ENCODE measurements at places on chromosomes 11 and 22.

DNA sequence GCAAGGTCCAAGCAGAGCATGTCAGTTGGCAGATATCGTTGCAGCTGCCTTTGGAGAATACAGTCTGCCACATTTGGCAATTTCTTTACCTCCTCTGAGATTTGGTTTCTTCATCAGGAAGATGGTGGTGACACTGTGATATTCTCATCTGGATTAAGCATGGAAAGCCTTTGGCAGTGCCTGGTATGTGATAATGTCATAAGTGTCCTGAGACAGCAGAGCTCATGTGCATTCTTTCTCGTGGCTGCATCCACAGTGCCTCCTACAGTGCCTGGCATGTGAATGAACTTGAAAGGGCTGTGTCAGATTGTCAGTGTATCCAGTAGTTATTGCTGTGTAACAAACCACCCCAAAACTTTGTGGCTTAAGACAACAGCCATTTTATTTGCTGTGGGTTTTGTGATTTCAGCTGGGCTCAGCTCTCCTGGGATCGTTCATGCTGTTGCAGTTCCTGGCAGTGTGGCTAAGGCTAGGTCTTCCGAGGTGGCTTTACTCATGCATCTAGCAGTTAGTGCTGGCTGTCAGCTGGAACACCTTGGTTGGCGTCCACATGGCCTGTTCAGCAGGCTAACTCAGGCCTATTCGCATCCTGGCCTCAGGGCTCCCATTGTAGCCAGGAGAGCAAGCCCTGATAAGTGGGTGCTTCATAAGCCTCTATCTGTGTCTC lies 35.7 kb upstream of the MICAL2 start:
- DNase-seq: no peak

- no peak for DNase-seq
Measured at GRCh38 chr22:38318792-38319773, 1.9 kb upstream of the CSNK1E start.

DNA sequence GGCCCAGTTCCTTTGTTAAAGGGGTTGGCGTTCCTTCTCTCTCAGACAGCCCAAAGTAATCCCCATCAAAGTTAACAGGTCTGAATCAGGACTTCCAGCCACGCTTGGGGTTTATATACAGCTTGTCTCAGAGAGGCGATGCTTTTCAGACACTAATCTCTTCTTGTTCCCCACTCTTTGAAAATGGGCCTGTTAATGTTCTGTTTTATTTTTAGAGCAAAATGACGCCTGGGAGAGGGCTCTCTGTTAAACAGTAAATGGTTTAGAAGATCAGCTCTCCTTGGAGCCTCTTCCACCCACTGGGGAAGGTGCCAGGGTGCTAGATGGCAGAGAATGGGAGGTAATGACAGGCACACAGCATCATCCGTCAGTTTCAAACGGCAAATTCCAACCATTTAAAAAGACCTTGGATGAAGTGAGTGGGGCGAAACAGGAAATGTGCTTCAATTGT lies 235.9 kb upstream of the NARS2 start:
- no peak for DNase-seq

DNA sequence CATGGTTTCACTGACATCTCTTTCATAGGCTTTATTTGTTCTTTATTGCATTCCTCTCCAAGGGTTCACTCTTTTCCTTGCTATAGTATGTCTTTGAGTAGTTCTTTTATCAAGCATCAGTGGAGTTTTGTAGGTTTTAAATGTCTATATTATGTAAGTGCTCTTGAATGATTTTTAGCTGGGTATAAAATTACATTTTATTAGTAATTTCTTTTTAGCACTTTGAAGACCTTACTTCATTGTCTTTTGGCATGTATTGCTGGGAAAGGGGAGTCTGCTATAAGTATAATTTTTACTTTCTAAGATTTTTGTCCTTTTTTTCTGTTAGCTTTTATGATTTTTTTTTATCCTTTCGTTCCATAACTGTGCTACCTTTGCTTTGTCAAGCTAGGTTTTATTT lies 25.5 kb upstream of the CAT start:
- no peak for DNase-seq

- no peak for DNase-seq
Measured at GRCh38 chr11:94658386-94658785, 91.2 kb downstream of the PIWIL4 start.

GRCh38 chr11:75949023-75949672 lies 134.1 kb downstream of the UVRAG start:
- DNase-seq: no peak

DNA sequence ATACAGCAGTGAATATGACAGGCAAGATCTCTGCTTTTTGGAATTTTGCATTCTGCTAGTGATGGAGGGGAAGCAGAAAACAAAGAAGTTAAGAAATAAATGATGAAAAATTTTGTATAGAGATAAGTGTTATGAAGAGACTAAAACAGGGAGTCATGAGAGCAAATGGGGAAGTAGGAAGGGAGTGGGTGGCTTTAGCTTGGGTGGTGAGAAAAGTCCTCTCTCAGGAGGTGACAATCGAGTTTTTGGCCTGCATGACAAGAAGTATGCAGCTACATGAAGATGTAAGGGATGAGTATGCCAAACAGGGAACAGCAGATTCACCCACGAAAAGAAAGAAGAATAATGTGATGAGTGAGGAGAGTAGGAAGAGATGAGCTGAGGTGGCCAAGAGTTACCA lies 80.7 kb upstream of the MPPED2 start:
- DNase-seq: no peak

- DNase-seq: no peak
Measured at GRCh38 chr22:43363315-43364168, 20.4 kb upstream of the SCUBE1 start.

DNA sequence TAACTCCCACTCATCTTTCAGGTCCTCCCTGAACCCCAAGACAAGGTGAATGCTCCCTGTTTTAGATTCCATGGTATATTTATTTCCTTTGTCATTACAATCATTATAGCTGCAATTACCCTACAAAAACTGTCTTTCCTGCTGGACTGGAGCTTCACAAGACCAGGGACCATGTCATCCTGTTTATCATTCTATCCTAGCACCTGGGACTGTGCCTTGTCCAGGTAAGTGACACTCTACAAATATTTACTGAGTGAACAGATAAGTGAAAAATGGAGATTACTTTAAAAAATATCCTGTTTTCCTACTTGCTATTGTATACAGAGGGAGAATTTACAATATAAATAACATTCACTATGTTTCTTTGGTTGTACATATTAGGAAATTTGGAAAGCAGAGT lies 22.5 kb upstream of the ELF5 start:
- DNase-seq: no peak

DNA sequence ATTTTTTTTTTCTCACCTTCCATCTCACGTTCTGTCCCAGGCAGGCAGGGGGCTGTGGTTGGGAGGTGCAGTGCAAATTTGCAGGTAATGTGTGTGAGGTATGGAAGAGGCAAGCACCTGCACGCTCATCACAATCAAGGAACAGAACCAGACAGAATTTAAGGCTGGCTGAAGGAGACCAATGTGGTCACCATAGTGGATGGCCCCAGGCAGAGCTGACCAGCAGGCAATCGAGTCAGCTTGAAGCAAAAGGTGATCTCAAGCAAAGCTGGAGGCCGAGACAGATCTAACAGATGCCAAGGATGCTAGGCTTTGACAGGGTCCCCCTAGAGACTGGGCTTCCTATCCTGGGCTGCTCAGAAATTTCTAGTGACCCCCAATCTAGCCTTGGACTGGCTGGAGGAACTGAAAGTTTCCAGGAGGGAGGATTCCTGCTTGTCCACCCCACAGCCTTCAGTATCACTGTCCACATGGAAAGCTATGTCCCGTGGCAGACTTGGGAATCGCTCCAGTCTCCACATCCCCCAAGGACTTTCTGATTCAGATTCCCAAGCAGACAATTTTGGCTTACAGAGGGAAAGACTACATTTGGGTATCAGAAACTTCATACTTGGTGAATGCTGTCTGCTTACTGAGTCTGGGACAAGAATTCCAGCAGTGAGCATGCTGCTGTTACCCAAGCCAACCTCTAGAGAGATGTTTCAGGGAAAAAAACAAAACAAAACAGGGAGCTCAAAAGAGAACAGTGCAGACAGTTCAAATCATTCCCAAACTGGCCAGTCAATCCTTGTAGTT lies 9.0 kb upstream of the MICAL3 start:
- no peak for DNase-seq

DNA sequence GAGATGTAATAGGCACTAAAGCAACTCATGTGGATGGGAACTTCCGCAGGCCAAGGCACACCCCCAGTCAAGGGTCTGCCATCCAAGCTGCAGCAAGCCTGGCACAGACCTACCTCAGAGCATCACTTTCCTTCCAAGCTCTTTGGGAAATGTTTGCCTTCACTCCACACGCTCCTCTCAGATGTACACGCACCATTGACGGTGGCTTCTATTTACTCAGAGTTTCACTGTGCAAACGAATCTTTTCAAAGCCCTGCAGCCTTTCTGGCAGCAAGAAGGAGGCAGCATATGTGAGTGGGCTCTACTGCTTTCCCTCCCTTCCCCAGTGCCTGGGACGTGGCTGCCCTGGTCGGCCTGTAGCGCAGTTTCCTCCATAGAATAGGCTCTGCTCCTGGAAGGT lies 60.9 kb upstream of the USP47 start:
- DNase-seq: no peak
